ENCODE measurements at places on chromosomes 2 and 18. TPM values are rescaled to one million over a fixed set of nuclear protein-coding genes. Genes with fewer than 3 reads are reported as not detected.

DNA sequence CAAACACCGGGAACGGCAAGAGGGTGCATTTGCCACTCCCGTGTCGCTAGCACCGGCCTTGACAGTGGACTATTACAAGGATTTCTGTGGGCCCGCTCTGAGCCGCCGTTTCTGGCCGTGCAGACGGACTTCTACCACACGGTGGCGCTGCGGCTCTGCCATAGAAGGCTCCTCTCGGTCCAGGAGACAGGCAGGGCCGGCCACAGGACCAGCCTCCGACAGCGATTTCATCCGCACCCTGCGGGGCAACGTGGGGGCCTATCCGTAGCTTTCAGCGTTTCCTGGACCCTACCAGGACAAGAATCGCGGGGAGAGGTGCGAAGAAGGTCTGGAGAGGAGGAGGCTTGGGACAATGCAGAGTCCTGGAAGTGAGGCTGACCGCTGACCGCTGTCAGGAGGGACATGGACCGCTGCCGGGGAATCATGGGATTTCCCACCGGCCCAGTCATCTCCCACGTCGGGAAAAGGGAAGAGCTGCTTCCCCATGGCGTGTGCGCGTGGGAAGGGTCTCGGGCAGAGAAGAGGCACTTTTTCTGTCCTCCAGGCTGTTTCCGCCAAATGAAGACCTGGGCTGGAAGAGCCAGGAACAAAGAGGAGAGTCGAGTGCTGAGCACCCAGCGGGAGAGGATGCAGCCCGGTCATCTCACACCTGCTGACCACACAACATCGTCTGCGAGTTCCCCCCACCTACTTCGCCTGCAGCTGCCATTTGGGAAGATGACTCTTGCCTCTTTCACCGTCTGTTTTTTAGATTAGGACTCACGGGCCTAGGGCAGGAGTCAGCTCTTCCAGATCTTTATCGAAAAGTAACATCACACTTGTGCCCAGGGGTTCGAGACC is 35.5 kb upstream of the HAAO start:
- DNase-seq: peak; percentile 94

DNA sequence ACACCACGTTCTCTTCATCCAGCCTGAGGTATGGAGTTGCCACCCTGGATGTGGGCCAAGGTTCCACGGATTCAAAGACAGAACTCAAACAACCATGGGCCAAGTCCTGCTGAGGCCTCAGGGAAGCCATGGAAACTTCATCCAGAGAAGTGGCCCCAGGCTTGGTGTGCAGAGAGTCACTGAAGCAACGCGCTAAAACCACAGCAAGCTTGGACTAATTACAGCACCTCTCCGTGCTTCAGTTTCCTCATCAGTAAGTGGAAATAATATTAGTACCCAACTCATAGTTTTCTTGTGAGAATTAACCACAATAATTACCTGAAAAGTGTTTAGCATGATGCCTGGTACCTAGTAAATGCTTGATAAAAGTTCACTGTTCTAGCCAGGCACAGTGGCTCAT is 19.2 kb upstream of the AP1S3 start:
- DNase-seq: no peak

- DNase-seq: no peak
Measured at GRCh38 chr2:65204461-65205210, 23.0 kb upstream of the ACTR2 start.

GRCh38 chr2:195768431-195768830 is 111.4 kb downstream of the SLC39A10 start:
- DNase-seq: no peak

The GPR35 gene
- 180 TPM for total RNA-seq

Measured in HT-29 (cell line).